ENCODE measurements at places on chromosomes 12 and 14.

GRCh38 chr14:80959496-80959895, 4.1 kb downstream of the TSHR start:
- DNase-seq = no peak

DNA sequence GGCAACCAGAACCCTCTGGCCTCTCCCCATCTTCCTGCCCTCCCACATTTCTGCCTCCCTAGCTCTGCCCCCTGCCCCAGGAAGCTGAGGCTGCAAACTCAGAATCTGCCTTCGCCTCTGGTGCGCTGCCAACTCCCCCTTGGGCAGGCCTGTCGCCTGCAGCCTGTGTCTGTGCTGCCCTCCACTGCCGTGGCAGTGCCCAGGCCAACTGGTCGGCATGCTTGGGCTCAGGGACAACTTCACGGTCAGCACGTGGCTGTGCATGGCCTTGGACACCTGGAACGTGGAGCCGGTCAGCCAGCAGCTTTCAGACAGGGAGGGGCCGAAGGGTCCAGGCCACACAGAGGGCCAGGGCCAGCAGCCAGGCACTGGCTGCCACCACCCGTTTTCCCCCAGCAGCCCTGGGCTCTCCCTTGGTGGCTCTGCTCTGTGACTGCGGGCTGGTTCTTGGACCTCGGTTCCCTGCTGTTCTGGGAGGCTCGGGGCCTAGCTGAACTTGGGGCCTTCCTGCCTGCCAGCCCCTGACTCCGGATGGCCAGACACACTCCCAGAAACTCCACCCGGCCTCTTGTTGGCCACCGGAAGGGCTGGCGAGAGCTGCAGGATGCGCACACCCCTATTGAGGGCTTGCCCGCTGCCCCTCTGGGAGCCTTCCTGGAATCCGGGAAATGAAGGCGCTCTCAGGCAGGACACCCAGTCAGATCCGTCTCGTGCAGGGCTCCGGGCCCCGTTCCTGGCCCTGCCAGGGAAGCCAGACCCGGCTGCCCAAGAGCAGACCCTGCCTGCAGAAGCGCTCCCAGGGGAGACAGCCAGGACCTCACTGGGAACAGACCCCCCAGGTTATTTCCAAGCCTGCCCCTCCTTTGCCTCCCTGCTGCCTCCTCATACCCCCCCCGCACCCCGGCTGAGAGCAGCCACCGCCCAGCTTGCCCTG, 34.2 kb upstream of the PPP1R13B start:
- DNase-seq = no peak

- DNase-seq = no peak
Observed at GRCh38 chr14:99391671-99392070, 89.0 kb downstream of the SETD3 start.

GRCh38 chr12:122356192-122356635, 66.3 kb downstream of the CLIP1 start:
- DNase-seq = peak; percentile 75

DNA sequence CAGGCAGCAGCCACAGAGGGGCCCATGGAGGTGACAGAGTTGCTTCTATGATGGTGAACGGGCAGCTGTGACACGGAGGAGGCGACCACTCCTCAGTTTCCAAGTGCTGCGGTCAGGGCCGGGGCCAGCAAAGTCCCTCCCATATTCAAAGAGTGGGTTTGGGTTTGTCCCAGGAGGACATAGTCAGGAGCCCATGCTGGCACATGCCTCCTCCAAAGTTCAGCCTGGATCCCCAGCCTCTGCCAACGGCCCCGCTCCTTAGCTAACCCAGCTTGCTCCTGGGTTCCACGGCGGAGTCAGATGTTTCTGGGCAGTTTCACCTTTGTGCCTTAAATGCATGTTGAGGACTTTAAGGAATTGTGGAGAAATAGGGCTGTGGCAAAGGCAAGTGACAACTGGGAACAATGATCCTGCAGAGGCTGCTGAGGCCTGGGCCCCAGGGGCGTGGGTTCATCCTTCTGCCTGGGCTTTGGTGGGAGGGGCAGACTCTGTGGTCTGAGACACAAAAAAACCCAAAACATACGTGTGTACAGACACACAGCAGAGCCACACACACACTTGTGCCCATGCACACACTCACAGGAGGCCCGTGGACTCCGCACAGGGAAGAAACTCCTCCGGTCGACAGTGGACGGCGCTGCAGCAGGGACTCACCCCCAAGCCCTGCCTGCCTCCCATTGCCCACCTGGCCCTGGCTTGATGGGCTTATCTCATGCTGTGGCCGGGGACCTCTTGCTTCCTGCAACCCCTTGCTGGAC, 399.4 kb downstream of the TMEM121 start:
- DNase-seq = peak; percentile 13

DNA sequence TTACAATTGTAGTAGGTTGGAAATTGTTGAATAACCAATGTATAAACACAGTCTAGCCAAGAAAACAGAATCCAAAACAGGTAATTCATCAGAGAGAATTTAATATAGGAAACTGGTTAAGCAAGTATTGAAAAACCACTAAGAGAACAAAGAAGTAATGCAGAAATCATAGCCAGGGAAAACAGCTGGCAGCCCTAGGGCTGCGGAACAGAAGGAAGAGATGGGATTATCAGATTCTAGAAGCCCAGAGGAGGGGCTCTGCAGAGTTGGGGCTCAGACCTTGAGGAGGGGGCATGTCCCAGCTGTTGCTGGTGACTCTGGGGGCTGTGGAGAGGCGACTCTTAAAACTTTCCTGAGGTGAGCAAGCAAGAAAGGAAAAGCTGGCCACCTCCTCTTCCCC, 49.4 kb downstream of the CD9 start:
- DNase-seq = no peak

DNA sequence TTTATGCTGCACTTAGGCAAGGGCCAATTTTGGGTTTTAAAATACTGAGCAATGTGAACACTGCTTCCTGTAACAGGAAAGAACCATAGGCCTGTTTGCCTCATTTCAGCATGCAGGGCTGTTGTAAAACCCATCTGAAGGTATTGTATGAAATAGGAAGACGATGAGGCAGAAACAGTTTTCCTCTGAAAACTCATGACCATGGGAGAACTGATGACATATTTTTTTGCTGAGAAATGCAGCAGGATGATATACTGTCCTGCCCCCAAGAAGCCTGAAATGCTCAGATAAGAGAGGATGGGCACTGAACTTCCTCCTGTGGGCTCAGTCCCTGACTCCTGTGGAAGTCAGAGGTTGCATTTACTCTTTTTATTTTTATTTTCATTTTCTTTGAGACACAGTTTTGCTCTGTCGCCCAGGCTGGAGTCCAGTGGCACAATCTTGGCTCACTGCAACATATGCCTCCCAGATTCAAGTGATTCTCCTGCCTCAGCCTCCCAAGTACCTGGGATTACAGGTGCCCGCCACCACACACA, 17.4 kb downstream of the PYGL start:
- no peak for DNase-seq

DNA sequence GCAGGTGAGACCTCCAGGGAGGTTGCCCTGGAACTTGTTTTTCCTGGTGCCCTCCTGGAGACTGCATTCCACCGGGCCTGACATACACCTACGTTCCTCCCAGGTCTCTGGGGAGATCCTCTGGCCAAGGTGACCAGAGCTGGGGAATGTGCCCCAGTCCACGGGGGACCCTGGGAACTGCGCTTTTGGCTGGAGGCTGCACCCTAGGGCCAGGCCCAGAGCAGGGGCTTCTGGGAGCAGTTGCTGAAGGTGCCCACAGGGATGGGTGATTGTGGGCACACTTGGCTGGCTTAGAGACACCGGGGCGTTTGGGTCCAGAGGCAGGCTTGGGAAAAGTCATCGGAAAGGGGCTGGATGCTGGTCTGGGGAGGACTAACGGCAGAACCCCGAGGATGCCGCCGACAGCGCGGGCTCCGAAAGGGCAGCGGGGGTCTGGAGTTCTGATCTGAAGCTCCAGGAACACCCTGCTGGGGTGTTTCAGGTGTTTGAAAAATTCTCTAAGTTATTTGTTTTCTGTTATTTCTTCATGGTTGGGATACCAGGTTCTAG, 36.5 kb upstream of the TDRD9 start:
- DNase-seq = no peak

- no peak for DNase-seq
Observed at GRCh38 chr12:113485330-113485729, 13.7 kb upstream of the LHX5 start.

GRCh38 chr12:6826125-6826733, 2.0 kb upstream of the P3H3 start:
- no peak for DNase-seq

- no peak for DNase-seq
Observed at GRCh38 chr12:7571257-7571656, 67.7 kb upstream of the CD163 start.

DNA sequence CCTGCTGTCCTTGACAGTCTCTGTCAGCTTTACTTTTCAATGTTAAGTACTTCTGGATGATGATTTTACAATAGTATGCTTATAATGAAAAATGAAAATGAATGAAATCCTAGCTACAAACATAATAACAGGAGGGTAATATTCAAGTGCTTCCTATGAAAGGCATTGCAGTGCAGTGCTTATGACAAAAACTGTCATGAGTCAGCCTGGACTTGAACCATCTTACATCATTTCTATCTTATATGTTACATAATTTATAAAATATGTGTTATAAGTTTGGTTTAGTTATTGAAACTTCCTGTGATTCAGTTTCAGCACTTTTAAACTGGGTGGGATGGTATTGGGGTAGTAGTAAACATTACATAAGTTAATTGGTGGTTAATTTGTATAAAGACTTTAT, 451.7 kb downstream of the TMEM117 start:
- no peak for DNase-seq

GRCh38 chr12:121467638-121468498, 68.0 kb downstream of the RNF34 start:
- DNase-seq = no peak

DNA sequence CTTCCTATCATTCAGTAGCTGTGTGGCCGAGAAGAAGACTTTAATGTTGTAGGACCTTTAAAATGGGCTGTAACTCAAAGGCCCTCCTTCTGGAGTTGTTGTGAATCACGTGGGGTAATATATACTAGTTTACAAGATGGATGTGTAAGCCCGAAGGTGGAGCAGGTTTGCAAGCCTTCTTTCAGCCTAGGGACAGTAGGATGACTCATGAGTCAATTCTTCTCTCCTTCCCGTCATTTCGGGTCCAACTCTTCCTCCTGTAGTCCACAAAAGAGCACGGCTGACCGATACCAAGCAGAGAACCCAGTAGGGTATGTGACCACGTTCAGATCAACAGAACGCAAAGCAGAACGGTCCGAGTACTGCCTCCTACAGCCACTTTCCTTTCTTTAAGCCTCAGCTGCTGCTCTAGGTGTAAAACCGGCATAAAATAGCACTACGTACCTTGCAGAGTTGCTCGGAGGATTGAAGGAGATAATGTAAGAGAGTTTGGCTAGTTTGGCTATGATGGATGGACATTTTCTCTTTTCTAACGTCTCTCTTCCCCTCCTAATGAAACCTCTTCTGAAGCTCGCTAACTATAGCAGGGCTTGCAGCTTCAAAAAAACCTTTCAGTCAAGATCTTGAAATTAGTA, 1.3 kb upstream of the RASSF3 start:
- DNase-seq = no peak

- DNase-seq = no peak
Observed at GRCh38 chr14:104554608-104555429, 24.7 kb upstream of the C14orf180 start.

GRCh38 chr14:52044791-52045522, 23.9 kb downstream of the NID2 start:
- DNase-seq = no peak

DNA sequence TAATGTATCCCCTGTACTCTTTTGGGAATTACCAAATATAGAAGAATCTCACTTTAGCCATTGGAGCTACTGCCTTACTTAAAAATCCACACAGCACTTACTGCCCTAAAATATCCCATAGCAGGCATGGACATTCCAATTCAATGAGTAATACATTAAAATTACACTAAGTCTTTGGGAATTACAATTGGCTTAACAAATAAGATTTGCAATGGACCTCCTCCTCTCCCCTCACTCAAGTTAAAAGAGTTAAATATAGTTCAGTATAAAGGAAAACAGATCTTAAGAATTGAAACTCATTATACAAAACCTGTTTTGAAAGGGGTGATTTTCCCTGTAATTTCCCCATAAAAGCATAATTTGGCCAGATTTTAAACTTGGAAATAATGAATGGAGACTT, 477.1 kb downstream of the SLC16A7 start:
- DNase-seq = no peak

GRCh38 chr12:29030006-29030405, 119.1 kb upstream of the FAR2 start:
- no peak for DNase-seq

- peak; percentile 4 for DNase-seq
Observed at GRCh38 chr14:99760817-99761216, 32.4 kb upstream of the EML1 start.

DNA sequence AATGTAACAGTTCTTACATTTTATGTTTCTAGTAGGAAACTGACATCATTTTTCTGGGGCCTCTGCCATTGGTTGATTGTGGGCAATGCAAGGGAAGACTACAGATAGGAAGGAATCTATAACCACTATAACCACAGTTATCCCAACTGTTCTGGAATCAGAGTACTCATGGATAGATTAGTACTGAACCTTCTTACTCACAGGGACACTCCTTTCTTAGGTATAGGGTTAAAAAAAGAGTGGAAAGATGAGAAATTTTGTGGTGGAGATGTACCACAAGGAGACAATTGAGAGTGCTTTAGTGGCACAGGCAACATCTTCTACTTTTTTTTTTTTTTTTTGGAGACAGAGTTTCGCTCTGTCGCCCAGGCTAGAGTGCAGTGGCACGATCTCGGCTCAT, 21.0 kb downstream of the TMEM116 start:
- DNase-seq = no peak

DNA sequence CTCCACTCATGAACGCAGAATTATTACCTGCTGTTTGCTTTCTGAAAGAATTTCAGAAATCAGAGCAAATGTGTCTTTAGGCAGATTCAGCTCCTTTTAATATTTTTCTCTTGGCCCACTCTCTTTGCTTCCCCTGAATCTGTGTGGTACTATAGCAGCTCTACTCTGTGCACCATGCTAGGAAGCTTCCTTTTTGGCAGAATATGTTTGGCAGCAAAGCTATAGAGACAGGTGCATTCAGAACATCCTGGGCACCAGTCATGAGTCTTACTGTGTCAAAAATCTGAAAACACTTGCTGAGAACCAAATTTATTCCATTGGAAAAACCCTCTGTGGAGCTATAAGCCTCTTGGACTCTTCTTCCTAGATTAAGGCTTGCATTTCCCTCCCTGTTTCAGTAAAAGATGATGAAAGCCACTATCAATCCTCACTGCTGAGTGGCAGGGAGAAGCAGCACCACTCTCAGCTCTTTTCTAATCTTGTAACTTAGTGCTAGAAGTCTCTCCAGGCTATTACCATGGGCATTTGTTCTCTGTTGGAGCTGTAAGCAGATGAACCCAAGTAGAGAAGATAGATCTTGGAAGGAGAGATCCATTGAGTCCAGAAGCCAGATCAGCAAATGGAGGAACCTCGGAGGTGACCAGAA, 18.2 kb downstream of the CIPC start:
- DNase-seq = peak; percentile 70

GRCh38 chr12:96239711-96240635, 45.8 kb downstream of the ELK3 start:
- no peak for DNase-seq
